Activated naive CD4-positive, alpha-beta T cell (primary cell): ENCODE measurements at places on chromosomes 2 and 18.

GRCh38 chr18:48186131-48186766, 222.9 kb downstream of the ZBTB7C start:
- DNase-seq: no peak

GRCh38 chr2:102735416-102736109, 26.3 kb upstream of the TMEM182 start:
- no peak for DNase-seq

DNA sequence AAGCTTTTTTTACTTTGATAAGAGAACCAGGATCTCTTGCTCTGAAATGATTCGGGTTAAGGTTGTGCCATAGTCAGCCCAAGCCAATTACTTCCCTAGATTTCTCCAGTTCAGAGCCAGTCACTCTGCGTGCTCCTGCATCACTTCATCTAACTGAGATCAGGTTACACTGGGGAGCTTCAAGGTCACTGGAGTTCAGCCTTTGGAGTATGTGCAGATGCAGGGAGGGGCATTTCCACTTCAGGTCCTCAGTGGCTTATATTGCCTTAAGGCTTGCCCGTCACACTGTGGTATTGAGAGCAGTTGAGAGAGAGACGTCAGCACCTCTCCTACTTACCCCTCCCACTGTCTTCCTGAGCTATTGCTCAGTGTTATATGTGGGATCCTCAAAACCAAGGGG, 317.8 kb downstream of the EPHA4 start:
- DNase-seq: no peak

DNA sequence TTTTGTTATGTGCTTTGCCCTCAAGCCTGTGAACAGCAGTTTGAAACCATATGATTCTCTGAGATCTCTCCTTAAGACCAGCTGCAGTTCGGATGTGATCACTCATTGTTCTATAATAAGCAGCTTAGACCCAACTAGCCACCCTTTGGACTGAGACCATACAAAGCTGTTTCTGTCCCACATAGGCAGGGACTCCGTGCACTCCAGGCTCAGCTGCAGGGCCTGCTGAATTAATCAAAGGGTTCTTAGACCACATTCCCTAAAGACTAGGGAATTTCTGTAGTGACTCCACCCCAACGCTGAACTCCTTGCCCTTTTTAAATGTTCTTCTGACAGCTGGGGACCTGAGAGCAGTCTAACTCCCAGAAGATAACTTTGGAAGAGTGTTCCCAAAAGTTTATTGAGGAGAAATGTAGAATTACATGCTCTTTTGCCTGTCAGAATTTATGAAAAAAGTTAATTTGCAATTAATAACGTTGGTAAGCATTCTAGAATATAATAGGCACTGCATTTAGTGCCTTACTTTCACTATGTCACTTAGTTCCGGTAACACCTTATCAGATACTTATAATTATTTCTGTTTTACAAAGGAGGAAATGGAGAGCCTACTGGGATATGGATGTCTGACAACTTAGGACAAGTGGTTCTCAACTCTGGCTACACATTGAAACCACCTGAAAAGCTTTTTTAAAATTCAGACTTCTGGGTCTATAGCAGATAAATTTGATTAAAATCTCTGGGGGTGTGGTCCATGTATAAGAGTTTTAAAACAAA, 42.3 kb downstream of the GULP1 start:
- DNase-seq: no peak

GRCh38 chr2:149915151-149915550, 327.6 kb upstream of the MMADHC start:
- no peak for DNase-seq
